ENCODE measurements at places on chromosomes 5 and 9.

DNA sequence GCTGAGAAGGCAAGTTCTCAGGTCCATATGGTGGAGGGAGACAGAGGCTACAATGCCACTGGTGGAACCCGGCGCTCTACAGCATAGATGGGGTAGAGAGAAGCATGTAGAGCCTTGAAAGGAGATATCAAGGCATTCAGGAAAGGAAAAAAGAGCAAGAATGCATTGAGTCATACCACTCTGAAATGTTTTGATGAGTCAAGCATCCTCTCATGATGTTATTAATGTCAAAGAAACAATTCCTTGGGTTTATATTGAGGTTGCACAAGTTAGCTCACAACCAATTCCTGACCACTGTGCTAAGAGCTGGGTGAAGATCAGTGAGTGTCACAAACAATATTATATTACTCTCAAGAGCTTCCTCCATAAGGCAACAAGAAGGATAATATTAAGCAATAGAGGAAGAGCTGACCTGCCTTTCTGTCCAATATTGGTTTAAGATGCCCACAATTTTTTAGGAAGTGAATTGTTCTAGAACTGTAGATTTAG is 178.0 kb downstream of the RFK start:
- DNase-seq, result no peak

- DNase-seq, result no peak
Observed at GRCh38 chr9:18824095-18824666, 208.8 kb downstream of the SAXO1 start.

DNA sequence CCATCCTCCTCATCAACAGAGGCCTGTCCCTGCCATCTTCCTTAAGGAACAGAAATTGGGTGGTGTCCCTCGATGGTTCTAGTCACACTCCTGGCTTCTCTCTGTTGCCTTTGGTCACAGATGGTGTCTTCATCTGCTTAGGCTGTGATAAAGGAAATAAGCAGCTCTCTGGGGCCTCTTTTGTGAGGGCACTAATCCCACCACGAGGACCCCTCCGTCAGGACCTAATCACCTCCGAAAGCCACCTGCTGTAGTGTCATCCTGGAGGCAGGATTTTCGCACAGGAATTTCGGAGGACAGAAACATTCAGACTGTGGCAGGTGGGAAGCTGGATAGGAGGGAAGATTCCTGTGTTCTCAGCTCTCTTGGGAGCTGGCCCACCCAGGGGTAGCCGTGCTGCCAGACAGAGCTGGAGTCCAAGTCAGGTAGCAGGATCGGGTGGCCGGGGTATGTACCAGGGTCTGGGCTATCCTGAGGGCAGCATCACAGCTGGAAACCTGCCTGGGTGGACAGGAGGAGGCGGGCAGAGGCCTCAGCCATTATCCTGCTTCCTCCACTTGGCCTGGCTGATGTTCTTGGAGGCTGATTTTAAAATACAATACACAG is 59.5 kb downstream of the ANKRD33B start:
- DNase-seq, result no peak

GRCh38 chr9:18184401-18184800 is 289.6 kb upstream of the ADAMTSL1 start:
- DNase-seq, result no peak

Measured in right renal cortex interstitium (tissue), 3 donors.